ENCODE measurements at places on chromosomes 5 and 9.

DNA sequence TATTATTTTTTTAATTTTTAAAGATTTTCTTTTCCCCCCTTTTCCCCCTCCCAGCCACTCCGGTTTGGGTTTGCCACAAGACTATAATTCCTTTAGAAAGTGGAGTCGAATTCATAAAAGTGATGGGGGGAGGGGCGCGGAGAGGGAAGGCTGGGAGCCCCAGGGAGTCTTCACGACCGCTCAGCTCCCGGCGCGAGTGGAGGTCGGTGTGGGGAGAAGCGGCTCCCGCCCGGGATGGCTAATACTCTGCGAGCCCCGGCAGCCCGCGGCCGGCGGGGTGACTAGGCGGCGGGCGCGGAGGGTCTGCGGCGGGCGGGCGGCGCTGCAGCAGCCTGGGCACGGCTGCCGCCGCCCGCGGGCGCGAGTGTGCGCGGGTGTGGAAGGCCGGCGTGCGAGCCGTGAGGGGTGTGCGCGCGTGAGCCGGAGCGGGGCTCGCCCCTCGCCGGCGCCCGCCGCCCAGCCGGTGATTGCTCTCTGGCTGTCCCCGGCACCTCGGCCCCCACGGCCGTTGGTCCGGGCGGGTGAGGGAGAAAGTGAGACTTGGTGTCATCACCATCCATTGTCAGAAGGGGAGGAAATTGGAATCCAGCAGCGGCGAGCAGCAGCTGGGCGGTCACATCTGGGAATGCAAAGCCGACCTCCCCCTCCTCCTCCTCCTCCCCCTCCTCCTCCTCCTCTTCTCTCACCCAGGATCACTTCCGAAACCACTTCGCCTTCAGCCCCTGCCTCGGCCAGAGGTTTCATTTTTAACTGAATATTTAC, at the start of gene PARP8:
Gene PARP8, plus strand, starts transcription at position 377 of the 762 bp plus-strand sequence. CDS start 459 bp downstream, outside the sequence.
- peak; percentile 36 for DNase-seq

- DNase-seq, result no peak
Measured at GRCh38 chr5:67160272-67160671, 36.3 kb downstream of the CD180 start.

GRCh38 chr5:17184588-17184987, 32.8 kb upstream of the BASP1 start:
- no peak for DNase-seq

DNA sequence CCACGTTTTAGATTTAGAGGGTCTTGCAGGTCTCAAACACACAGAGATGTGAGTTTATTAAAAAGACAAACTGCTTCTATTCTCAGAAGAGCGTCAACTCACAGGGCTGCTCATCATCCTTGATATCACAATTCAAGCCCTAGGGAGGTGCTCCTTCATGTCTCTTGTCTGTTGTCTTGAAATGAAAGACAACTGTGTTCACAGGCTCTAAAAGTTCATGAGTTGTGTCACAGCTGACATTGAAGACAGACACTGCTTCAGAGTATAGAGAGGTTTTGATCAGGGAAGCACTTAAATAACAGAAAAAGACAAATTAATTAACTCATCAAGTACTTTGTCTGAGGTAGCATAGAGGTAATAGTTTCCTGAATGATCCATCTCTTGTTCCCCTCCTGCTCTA, 1917.6 kb upstream of the WWC1 start:
- no peak for DNase-seq

All from activated naive CD4-positive, alpha-beta T cell (primary cell).